Stimulated activated CD4-positive, alpha-beta T cell treated with anti-CD3 and anti-CD28 coated beads, Interleukin-12 subunit alpha, Interleukin-12 subunit beta, amount 100 ng/mL, for 24 hours (primary cell): ENCODE measurements at places on chromosomes 4 and X.

GRCh38 chr4:122584519-122584918 is 36.3 kb downstream of the IL21 start:
- no peak for DNase-seq

DNA sequence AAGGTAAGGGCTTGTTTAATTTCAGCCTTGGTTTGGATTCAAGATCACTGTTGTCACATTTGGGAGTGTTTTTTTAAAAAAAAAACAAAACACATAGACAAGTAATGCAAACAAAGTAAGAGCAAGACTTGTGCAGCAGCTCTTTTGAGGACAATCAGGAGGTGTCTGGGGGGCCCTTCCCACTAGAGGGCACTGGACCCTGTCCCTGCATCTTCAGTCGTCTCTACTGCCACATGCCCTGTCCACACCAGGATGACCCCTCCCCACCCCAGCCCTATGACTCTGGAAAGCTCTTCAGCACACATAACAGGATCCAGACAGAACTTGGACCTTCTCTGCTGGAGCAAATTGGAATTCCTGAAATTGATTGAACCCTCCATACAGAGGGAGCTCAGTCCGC is 71.0 kb downstream of the USP46 start:
- no peak for DNase-seq

GRCh38 chr4:143338313-143338712 is 1.6 kb downstream of the GAB1 start:
- DNase-seq: no peak

DNA sequence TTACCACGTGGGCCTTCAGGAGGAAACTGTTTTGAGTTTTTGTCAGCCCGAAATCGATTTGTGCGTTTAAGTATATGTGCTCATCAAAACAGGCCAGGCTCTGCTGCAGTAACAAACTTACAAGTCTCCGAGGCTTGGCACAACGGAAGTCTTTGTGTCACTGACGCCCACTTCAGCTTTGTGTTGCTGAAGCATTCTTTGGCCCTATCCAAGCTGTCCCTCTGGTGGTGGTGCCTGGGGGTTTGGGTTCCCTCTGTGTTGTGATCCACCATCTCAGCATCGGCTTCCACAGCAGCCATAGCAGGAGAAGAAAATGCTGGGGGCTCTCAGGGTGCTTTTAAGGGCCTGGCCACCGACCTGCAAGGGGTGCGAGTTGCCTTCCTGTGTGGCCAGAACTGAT is 176.4 kb downstream of the PTTG2 start:
- DNase-seq: no peak

DNA sequence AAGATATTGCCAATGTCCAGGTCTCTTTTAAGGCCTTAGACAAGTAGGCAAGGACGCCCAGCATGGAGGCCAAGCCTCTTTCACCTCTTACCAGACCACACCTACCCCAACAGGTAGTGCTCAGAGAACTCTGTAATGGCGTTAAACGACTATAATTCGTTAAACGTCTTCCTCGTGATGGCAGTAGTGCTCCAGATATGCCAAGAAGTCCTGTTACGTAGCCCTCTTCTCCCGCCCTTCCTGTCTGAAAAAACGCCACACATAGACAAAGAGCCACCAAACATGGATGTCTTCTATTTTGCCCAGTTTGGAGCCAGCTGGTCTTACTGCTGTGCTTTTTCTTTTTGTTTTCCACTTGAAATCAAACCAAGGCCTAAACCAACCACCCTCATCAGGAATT is 190.7 kb downstream of the OR13H1 start:
- no peak for DNase-seq

DNA sequence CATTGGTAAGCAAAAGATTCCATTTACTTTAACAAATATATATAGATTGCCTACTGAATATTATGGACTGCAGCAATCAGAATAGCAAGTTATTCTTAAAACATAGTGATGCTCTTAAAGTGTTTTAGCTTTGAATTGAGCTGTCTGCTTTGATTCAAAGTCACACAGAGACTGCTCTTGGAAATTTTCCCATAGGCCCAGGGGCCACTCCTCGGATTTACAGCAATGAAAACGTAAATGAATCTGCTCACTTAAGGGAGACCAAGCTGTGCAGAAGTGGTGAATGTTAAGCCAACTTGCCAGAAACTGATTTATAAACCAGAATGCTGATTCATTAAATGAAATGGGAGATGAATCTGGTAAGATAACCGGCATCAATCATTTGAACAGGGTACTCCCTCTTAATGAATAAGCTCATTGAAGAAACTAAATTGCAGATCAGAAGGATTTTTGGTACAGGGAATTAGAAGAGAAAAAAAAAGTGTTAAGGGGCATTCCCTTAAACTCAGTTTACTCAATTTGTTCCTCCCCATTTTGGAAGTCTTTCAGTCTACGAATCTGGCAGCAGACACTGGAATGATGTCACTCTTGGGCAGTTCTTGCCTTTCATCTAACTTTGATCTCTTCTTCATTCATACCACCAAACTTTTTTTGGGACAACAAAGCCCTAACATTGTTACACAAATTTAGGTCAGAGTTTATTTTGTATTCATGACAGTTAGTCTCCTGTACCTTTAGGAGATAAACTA is 363.3 kb upstream of the MAGEB2 start:
- DNase-seq: no peak

GRCh38 chr4:112766422-112766821 is 129.5 kb downstream of the LARP7 start:
- DNase-seq: no peak

DNA sequence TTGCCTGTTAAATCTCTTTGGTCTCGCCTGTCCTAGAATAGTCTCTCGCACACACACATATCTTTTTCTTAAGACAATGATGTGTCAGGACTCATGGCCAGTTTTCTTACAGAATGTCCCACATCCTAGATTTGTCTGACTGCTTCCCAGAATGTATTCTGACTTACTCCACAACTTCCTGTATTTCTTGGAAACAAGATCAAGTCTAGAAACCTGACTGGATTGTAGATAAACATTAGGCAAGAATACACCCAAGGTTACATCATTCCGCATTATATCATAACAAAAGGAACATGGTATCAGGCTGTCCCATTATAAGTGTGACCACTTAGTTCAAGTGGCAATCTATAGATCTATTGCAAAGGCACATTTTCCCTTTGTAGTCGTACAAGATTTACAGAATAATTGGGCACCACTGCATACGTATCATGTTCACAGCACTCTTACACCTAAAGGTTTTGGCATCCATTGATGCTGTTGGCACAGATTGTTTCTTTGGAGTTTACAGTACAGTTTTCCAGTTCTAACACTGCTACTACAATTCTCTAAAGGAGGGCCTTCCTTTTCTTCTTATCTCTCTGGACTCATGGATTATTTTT is 56.4 kb downstream of the FBXW7 start:
- DNase-seq: no peak

GRCh38 chr4:120843849-120844527 is 78.5 kb downstream of the PRDM5 start:
- no peak for DNase-seq

DNA sequence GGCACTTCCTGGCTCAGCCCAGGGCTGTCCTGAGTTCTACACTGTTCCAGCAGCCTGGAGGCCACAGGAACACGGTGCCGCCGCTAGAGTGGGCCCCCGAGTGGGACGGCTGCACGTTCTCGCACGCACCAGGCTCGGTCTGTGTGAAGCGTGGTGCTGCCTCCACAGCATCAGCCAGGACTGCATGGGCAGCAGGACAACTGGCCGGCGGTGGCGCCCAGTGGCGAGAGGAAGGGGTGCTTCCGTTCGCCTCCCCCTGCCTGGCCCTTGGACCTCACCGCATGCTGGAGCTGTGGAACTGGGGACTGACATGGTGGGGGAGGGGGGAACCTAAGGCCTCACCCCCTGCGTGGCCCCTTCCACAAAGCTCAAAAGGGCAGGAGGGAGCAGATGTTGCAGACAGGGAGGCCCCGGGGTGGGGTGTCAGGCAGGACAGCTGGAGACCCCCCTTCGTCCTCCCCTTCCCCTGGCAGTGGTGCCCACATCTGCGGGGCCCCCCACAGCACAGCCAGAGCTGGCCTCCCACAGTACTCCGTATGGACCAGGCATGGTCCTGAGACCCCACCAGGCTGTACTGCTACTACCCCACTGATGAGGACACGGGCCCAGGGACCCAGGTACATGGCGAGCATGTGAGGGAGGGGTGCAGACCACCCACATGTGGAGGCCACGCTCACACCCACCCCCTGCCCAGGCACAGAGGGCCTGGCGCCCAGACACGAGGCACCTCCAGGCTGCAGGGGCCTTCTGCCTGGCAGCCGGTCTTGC is 58.5 kb downstream of the ACOX3 start:
- DNase-seq: no peak
